Cardiac muscle cell (in vitro differentiated cells and primary cell): ENCODE measurements at places on chromosomes 7 and 10. TPM values are rescaled to one million over a fixed set of nuclear protein-coding genes. Genes with fewer than 3 reads are reported as not detected.

DNA sequence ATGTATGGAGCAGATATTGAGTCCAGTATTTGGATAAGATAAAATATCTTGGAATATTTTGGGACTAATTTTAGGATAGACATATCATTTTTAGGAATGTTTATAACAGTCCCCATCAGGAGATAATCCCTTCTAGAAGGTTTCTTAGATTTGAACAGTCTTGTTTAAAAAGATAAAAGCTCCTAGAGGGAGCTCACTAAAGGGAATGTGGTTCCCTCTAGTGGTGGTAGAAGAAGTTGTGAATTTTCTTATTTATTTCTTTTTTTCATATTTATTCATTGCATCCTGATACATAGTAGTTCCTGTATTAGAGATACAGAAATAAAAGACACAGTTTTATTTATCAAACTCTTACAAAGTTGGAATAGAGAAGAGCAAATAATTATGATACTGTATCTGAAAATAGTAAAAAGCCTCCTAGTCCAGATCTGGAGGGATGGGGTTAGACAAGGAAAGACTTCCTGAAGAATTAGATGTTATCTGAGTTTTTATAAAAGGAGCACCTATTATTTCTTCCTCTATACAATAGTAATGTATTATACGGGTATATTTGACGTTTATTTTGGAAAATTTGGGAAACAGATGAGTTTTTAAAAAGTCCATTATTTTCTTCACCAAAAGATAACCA is 24.5 kb upstream of the KLF14 start:
- H3K36me3 ChIP-seq: no peaks in the 10 kb centered on the region
- H3K27ac ChIP-seq: no peak overlapping the region
- DNase-seq: peak; percentile 47
- peaks cover 6% of the 10 kb centered on the region for H3K27me3 ChIP-seq
- no peak overlapping the region for H3K4me3 ChIP-seq

GRCh38 chr10:18005781-18006456 is 54.2 kb downstream of the SLC39A12 start:
- peaks cover 10% of the 10 kb centered on the region for H3K4me1 ChIP-seq
- H3K27me3 ChIP-seq: no peaks in the 10 kb centered on the region
- no peaks in the 10 kb centered on the region for H3K36me3 ChIP-seq
- DNase-seq: no peak
- H3K4me3 ChIP-seq: no peak overlapping the region
- H3K27ac ChIP-seq: no peak overlapping the region

DNA sequence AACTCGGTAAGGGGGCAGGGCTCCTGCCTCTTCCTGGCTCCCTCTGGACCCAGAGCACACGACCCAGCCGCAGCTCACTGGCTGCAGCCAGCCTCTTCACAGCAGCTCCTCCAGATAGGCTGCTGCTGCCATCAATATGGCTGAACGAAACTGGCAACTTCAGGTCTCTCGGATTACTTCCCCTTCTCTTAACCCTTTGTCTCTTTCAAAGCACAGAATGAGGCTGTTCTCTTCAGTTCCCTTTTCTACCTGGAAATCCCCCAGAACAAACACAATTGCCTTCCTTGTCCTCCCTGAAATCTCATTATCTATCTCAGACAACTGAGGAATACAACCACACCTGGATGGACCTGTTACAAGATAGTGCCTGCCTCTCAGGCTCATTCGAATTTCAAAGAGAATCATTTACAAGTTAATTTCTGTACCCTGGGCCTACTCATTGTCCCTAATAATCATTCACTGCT is 193.4 kb upstream of the MBL2 start:
- no peaks in the 10 kb centered on the region for H3K4me1 ChIP-seq
- H3K4me3 ChIP-seq: no peak overlapping the region
- DNase-seq: no peak
- H3K36me3 ChIP-seq: no peaks in the 10 kb centered on the region

DNA sequence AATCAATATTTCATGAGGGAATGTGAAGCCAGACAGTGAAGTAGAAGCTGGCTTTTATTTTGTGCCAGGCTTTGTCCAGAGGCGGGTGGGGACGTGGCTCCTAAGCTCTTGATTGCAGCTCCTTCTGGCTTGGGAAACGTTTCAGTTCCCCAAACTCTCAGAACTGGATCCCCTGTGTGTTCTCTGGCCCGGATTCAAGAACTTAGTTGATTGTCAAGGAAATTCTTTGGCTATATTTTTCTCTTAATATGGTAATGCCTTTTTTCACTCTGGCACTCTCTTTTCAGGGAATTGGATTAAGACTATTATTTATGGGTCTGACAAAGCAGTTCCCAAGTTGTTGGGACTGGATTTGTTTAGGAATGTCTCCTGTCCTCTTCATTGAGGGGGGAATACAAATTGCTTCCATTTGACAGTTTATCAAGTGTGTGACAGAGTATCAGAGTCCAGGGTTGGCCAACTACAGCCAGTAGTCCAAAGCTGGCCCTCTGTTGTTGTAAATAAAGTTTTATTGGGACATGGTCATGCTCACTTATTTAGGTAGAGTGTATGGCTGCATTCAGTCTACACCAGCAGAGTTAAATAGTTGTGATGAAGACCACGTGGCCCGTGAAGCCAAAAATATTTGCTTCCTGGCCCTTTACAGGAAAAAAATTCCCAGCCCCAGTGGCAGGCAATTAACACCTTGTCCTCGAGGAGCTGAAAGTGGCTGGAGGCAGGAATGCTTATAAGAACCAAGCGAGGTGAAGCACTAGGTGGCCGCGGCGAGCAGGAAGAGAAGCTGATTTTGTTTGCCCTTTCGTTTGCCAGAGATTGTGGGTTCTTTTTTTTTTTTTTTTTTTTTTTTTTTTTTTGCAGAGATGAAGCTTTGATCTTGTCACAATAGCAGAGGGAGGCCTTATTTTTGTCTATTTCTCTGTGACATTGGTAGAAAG is 34.3 kb downstream of the HTRA1 start:
- H3K36me3 ChIP-seq: no peaks in the 10 kb centered on the region
- H3K27ac ChIP-seq: peak overlapping the region; percentile 51
- DNase-seq: peak; percentile 82
- no peak overlapping the region for H3K4me3 ChIP-seq
- H3K27me3 ChIP-seq: no peaks in the 10 kb centered on the region

DNA sequence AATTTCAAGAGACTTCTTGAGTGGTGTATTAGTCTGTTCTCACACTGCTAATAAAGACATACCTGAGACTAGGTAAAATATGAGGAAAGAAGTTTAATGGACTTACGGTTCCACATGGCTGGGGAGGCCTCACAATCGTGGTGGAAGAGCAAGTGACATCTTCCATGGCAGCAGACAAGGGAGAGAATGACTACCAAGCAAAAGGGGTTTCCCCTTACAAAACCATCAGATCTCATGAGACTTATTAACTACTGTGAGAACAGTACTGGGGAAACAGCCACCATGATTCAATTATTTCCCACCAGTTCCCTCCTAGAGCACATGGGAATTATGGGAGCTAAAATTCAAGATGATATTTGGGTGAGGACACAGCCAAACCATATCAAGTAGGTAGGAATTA is 150.5 kb downstream of the PCDH15 start:
- no peak for DNase-seq
- no peak overlapping the region for H3K27ac ChIP-seq
- H3K4me3 ChIP-seq: no peak overlapping the region
- no peaks in the 10 kb centered on the region for H3K27me3 ChIP-seq

- no peaks in the 10 kb centered on the region for H3K4me1 ChIP-seq
- H3K27me3 ChIP-seq: no peaks in the 10 kb centered on the region
- DNase-seq: no peak
- H3K4me3 ChIP-seq: no peak overlapping the region
- no peaks in the 10 kb centered on the region for H3K36me3 ChIP-seq
These were observed 382.5 kb upstream of the SORCS1 start for GRCh38 chr10:107546986-107547385.

DNA sequence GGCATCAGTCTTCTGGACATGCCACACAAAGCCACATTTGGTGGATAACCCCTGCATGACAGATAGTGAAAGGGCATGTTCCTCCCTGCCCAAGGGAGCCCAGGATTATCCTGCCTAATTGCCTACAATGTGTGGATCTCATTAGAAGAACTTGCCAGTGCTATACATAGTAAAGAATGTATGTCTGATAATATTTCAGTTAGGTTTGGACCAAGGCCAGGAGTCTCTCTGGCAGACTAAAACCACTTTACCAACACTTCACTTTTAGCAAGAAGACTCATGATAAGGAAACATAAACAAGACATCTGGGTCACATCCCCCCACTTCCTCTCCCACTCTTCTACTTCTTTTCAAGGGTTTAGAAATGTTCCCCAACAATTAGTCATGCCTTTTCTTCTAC is 196.7 kb downstream of the MTERF1 start:
- peaks cover 20% of the 10 kb centered on the region for H3K4me1 ChIP-seq
- no peak overlapping the region for H3K4me3 ChIP-seq
- no peaks in the 10 kb centered on the region for H3K36me3 ChIP-seq
- peak overlapping the region; percentile 81 for H3K27ac ChIP-seq
- peak; percentile 93 for DNase-seq

DNA sequence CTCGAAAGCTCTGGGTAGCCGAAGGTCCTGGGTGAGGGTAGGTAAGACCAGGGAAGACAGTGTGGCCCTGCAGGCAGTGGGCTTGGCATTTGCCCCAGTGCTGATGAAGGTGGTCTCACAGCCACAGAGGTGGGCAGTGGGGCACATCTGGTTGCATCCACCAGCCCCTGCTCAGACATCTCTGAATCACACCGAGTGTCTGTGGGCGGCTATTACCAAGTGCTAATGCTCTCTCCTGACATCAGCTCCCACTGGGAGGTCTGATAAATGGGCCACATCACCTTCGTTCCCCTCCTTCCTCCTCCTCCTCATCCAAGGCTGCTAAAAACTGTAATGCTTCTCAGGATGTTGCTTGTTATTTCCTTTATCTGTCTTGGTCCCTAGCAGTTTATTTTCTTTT is 330.9 kb upstream of the COBL start:
- no peak overlapping the region for H3K4me3 ChIP-seq
- H3K4me1 ChIP-seq: no peaks in the 10 kb centered on the region
- no peak for DNase-seq
- no peaks in the 10 kb centered on the region for H3K27me3 ChIP-seq
- no peak overlapping the region for H3K27ac ChIP-seq

Gene DGKI
- total RNA-seq: 29.2 and 52.7 TPM in 2 replicates

Gene DEPP1
- total RNA-seq: 34.0 and 39.3 TPM in 2 replicates

Gene FAM25A
- not detected in 2 replicates for total RNA-seq

Gene PNLIP
- not detected in 2 replicates for total RNA-seq

Gene PRTFDC1
- total RNA-seq: 1.9 and 3.8 TPM in 2 replicates

Gene HNRNPA2B1
- 247 and 450 TPM in 2 replicates for total RNA-seq

Gene UCMA
- not detected in 2 replicates for total RNA-seq

Gene ACTR3C
- 1.5 and 4.8 TPM in 2 replicates for total RNA-seq

Gene SP4
- total RNA-seq: 6.1 and 8.7 TPM in 2 replicates
